Natural killer cell treated with Interleukin-12 subunit alpha and Interleukin-12 subunit beta and Interleukin-15 and Interleukin-18, amount 100 ng/mL, for 72 hours (primary cell): ENCODE measurements at places on chromosomes 5 and 9.

DNA sequence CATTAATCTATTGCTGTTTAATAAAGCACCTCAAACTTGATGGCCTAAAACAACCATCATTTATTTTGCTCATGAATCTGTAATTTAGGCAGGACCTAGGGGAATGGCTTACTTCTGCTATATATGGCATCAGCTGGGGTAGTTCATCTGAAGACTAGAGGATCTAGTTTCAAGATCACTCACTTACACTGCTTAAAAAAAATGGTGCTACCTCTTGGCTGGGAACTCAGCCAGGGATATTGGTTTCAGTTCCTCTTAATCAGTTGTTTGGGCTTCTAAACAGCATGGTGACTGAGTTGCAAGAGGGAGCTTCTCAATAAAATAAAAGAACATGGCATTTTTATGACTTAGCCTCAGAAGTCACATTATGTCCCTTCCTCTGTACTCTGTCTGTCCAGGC is 142.0 kb downstream of the FAM114A2 start:
- no peak for DNase-seq

GRCh38 chr5:150612405-150612804 is 28.1 kb upstream of the SYNPO start:
- no peak for DNase-seq

GRCh38 chr5:13973724-13974123 is 29.2 kb upstream of the DNAH5 start:
- DNase-seq: no peak

DNA sequence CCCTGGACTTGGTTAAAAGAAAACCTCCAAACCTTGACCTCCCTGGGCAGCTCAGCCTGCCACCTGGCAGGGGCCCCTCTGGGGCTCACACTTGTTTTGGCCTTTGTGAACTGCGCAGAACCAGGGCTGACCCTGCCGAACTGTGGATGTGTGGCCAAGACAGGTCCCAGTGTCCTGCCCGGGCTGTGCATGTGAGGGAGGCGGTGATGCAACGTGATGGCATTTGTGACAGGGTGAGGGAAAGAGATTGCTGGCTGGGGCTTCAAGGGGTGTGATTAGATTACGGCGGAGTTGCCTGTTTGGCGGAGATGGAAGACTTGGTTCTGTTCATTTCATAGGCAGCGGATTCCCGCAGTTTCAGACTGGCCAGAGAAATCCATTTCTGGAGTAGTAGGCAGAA is 30.4 kb upstream of the NKX2-5 start:
- DNase-seq: no peak

DNA sequence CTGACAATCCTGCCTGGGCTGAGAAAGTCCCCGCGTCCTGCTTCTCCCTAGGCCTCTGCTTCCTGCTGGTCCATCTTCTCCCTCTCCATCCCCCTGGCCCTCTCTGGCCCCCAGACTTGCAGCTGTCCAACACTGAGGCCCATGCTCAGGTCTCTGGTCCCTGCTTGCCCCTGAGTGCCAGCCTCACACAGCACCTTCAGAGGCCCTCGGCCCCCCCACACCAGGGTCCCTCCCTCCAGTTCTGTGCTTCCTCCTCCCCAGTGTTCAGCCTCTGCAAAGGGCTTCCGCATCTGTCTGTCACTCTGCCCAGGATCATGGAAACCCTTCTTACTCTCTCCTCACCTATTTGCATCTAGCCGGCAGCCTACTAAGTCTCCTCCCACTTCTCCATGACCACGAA is 62.4 kb upstream of the CTSL start:
- DNase-seq: no peak

DNA sequence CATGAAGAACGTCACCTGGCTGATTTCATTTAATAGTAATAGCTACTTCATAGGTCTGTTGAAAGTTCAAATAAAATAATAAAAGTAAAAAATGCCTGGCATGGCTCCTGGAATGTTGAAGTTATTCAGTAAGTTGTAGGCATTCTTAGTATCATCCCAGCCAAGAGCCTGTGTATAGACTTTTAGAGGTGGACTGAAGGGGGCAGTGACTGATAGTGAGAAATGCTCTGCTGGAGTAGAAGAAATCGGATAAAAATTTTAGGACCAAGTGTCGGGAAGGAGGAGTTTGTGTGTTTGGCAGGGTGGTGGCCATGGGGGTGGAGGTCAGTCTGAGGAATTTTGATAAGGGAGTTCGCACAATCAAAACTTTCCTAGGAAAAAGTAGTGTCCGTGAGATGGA is 3.6 kb downstream of the ZFP2 start:
- DNase-seq: no peak

- DNase-seq: no peak
Measured at GRCh38 chr5:94691949-94692348, 73.5 kb downstream of the SLF1 start.

DNA sequence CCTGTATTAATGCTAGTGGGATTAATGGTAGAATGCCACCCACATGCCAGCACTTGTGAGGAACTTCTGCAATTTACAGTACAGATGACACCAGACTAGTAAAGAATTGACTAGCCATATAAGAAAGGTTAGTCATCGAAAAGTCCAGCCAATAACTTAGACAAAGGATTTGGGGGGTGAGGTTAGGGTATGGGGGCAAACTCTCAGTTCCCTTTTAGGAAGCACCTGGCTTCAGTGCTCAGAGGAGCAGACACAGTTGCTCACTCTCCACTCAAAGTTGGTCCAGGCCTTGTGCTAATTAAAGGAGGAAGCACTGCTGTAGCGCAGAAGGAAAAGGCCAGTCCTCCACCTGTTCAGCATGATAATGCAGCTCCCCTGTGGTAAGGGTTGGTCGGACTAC is 25.2 kb downstream of the TGFBR1 start:
- DNase-seq: no peak

DNA sequence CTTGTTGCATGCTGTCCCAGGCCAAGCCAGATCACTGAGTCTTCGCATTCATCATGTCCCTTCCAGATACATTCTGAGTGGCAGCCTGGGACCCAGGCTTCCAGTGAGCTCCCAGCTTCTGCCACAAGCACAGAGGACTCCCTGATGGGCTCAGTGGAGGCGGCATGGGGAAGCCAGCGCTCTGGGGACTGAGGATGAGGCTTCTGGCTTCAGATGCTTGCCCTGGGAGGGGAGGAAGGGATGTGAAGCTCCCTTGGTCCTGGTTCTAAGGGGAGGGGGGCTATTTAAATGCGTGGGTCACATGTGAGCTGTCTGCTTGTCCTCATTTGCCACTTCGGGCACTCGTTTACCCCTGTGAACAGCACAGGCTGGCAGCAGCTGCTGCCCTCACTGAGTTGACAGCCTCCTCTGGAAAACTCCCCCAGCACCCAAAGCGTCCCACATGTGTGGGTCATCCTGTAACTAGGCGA is 174.0 kb downstream of the NR3C1 start:
- no peak for DNase-seq

- no peak for DNase-seq
Measured at GRCh38 chr5:78699552-78700153, 51.1 kb upstream of the LHFPL2 start.

DNA sequence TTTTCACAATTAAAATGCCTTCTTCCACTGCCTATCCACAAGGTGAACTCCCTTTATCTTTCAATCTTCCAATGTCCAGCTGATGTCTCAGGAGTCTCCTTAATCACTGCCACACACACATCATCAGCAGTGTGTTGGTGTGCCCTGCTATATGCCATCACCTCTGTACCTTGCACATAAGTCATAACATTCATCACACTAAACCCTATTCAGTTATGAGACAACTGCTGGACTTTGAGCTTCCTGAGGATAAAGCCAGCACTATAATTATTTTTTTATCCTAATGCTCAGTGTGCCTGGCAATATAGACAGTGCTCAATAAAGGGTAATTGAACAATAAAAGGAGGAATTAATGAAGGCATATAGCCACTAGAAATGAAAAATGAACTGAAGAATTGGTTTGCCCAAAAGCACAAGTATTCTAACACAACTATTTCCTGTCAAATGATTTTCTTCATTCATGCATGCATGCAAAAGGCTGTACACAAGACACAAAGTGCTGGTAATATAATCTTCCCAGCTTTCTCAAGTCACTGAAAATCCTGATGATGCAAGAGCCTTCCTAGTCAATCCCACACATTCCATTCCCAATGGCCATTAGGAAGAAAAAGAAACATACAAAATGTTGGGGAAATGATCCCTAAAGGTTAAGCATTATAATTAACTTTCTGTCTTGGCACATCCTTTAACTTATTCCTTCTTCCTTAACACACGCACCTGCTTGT is 32.4 kb downstream of the LPAR1 start:
- DNase-seq: no peak

GRCh38 chr9:75299324-75299723 is 211.0 kb downstream of the OSTF1 start:
- DNase-seq: no peak

- no peak for DNase-seq
Measured at GRCh38 chr5:138874771-138875551, at the start of gene LRRTM2. LRRTM2 (minus strand) TSS chr5:138875335; CDS start chr5:138874911, 424 bp downstream.
